ENCODE measurements at places on chromosomes 6 and 20.

GRCh38 chr20:17617212-17617867 is 47.5 kb downstream of the DSTN start:
- H3K4me3 ChIP-seq = no peak overlapping the region
- H3K36me3 ChIP-seq = no peaks in the 10 kb centered on the region
- H3K4me1 ChIP-seq = peaks cover 9% of the 10 kb centered on the region
- H3K27me3 ChIP-seq = no peaks in the 10 kb centered on the region
- peak; percentile 51 for DNase-seq

- peak; percentile 48 for DNase-seq
- H3K27me3 ChIP-seq = peaks cover 11% of the 10 kb centered on the region
- H3K4me3 ChIP-seq = peak overlapping the region; percentile 21
- H3K27ac ChIP-seq = no peak overlapping the region
- H3K36me3 ChIP-seq = no peaks in the 10 kb centered on the region
- H3K4me1 ChIP-seq = peaks cover 11% of the 10 kb centered on the region
Measured at GRCh38 chr6:41371992-41372831, 36.8 kb downstream of the NCR2 start.

DNA sequence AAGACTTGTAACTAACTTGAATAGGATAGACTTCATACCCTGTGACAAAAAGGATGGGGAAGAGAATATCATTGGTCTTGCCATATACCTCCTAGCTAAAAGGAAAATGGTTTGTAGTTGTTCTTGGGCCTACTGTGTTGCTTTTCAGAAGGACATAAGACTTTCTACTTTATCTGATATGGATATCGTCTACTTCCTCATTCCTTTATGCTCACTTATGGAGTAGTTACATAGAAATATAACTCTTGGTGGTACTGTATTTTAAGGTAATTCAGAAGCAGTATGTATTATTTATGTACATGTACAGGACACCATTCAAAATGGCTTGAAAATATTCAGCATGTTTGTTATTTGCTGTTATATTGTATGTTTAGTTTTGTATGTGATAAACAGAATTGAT is 8.0 kb downstream of the FAM217B start:
- no peak for DNase-seq
- H3K36me3 ChIP-seq = no peaks in the 10 kb centered on the region
- no peak overlapping the region for H3K27ac ChIP-seq
- H3K27me3 ChIP-seq = no peaks in the 10 kb centered on the region

DNA sequence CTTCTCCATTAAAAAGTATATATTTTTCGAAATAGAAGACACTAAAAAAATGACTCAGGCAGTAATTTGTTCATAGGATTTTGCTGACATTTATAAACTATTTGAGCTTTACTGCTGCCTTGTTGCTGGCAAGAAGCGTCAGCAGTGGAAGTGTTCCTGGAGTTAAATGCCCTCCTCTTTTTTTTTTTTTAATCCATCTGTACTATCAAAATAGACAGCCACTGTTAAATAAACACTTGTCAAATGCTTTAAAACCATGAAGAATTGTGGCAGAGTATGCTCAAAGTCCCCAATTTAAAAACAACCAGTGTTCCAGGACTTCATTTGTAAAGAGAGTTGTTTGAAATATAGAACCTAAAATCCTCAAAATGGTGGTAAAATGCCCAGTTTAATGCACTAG is 253.8 kb downstream of the NKAIN2 start:
- H3K27me3 ChIP-seq = no peaks in the 10 kb centered on the region
- no peaks in the 10 kb centered on the region for H3K4me1 ChIP-seq
- H3K36me3 ChIP-seq = no peaks in the 10 kb centered on the region
- H3K27ac ChIP-seq = no peak overlapping the region

DNA sequence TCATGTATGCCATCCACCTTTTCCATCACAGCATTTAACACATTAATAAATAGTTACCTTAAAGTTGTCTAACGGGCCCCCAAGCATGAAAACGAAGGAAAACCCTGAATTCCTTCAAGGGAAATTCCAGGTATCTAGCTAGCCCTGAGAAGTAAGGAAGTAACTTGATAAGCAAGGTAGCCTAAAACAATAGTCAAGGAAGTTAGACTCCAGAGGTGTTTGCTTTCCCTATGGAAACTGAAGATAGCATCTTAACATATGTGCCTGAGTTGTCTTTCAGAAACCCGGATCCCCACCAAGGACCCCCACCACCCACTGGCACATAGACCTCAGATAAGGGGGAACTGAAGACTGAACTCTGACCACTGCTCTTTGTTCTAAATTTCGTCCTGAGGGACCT is 127.4 kb downstream of the TBXT start:
- H3K4me3 ChIP-seq = no peak overlapping the region
- no peaks in the 10 kb centered on the region for H3K36me3 ChIP-seq
- no peak for DNase-seq
- H3K27ac ChIP-seq = no peak overlapping the region
- no peaks in the 10 kb centered on the region for H3K27me3 ChIP-seq

DNA sequence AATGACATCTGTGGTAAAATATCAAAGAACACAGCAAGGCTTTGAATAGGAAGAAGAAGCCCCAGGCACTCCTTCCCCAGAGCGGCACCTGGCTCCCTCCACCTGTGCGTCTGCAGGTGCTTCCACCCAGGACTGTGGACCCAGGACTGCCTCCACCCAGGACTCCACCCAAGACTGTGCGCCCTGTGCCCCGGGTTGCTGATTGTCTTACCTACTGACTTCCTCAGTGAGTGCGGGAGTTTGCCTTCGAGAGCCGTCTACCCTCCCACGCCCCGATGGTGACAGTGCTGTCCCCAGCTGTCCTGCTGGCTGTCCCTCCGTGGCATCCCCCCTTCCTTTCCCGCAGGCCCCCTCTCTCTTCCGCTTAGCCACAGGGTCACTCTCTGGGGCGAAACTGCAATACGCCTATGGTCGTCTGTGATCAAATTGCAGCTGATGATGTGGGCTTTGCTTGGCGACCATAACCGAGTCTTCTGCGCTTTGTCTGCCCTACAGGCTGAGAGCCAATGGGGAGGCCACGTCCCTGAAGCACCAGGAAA is 52.1 kb downstream of the IRF4 start:
- H3K4me3 ChIP-seq = no peak overlapping the region
- no peaks in the 10 kb centered on the region for H3K4me1 ChIP-seq
- H3K27me3 ChIP-seq = no peaks in the 10 kb centered on the region
- no peak for DNase-seq

GRCh38 chr20:36152261-36152660 is 2.3 kb upstream of the EPB41L1 start:
- no peak overlapping the region for H3K4me3 ChIP-seq
- no peaks in the 10 kb centered on the region for H3K27me3 ChIP-seq
- no peak overlapping the region for H3K27ac ChIP-seq
- peaks cover 10% of the 10 kb centered on the region for H3K4me1 ChIP-seq
- no peaks in the 10 kb centered on the region for H3K36me3 ChIP-seq

DNA sequence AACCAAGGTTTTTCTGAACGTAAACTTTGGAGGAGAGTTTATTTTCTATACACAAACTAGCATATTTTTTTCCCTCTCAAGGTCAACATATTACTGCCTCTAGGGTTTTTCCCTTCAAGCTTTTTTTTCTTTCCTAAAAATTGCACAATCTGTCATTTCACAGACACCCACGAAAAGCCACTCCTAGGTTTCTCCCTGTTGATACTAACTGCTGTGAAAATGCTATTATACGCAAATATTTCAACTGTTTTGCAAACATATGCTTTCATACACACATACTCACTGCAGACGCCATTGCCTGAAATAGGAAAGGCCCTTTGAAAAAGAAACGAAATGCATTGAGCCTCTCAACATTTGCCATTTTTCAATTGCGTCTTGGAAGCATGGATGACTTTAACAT is 333.0 kb downstream of the CD83 start:
- no peak for DNase-seq
- H3K36me3 ChIP-seq = no peaks in the 10 kb centered on the region
- no peaks in the 10 kb centered on the region for H3K27me3 ChIP-seq

DNA sequence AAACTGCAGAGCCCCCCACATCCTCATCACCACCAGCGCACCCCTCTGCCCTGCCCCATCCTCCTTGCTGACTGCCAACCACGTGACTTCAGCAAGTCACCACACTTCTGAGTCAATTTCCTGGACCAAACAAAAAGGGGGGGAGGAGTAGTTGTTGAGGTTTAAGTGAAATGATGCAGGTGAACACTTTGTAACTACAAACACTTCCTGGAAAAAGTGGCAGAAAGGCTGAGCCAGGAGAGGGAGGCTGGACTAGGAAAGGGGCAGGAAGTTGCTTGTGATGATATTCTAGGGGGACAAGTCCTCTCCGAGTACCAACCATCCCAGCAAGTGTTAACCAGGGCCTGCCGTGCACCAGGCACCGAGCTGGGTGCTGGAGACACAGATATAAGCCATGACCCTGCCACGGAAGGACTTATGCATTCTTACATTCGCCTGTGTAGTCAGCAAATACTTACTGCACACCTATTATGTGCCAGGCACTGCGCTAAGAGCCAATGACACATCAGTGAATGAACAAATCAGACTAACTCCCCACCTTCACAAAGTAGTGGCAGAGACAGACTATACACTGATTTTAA is 67.3 kb downstream of the PREX1 start:
- H3K27ac ChIP-seq = no peak overlapping the region
- no peak for DNase-seq
- no peaks in the 10 kb centered on the region for H3K27me3 ChIP-seq
- H3K36me3 ChIP-seq = no peaks in the 10 kb centered on the region
- H3K4me1 ChIP-seq = no peaks in the 10 kb centered on the region
- no peak overlapping the region for H3K4me3 ChIP-seq

- H3K36me3 ChIP-seq = no peaks in the 10 kb centered on the region
- peaks cover 22% of the 10 kb centered on the region for H3K4me1 ChIP-seq
- no peak overlapping the region for H3K4me3 ChIP-seq
- H3K27me3 ChIP-seq = no peaks in the 10 kb centered on the region
- no peak overlapping the region for H3K27ac ChIP-seq
Measured at GRCh38 chr6:166624275-166624674, 2.8 kb downstream of the RPS6KA2 start.

GRCh38 chr6:106849676-106850332 is 124.7 kb downstream of the CD24 start:
- H3K4me1 ChIP-seq = no peaks in the 10 kb centered on the region
- no peak overlapping the region for H3K27ac ChIP-seq
- H3K27me3 ChIP-seq = no peaks in the 10 kb centered on the region
- H3K4me3 ChIP-seq = no peak overlapping the region
- H3K36me3 ChIP-seq = no peaks in the 10 kb centered on the region

DNA sequence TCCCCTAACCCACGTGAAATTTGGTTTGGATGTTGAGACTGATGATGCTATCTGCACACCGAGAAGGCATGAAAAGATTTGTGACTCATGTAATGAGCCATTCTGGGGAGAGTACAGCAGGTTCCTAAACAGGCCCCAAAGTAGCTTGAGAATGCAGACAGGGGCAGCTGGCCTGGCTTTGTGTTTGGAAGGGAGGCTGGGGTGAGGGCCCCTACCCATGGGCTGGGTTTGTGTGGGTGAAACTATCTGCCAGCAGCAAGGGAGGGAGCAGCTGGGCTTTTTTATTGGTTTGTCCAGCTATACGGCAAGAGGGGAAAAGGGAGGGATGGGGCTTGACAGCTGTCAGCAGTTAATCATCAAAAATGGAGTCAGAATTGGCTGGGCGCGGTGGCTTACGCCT is 87.0 kb upstream of the RNF24 start:
- H3K4me1 ChIP-seq = no peaks in the 10 kb centered on the region
- DNase-seq = no peak
- H3K36me3 ChIP-seq = no peaks in the 10 kb centered on the region
- no peak overlapping the region for H3K27ac ChIP-seq

- no peaks in the 10 kb centered on the region for H3K27me3 ChIP-seq
- no peak overlapping the region for H3K27ac ChIP-seq
- H3K36me3 ChIP-seq = no peaks in the 10 kb centered on the region
- no peak for DNase-seq
Measured at GRCh38 chr6:37013516-37014491, 8.3 kb downstream of the FGD2 start.

GRCh38 chr6:121000381-121000780 is 333.9 kb downstream of the TBC1D32 start:
- no peak for DNase-seq
- no peak overlapping the region for H3K27ac ChIP-seq
- H3K4me3 ChIP-seq = no peak overlapping the region
- no peaks in the 10 kb centered on the region for H3K27me3 ChIP-seq
- no peaks in the 10 kb centered on the region for H3K36me3 ChIP-seq
- H3K4me1 ChIP-seq = no peaks in the 10 kb centered on the region

- no peak for DNase-seq
- no peaks in the 10 kb centered on the region for H3K27me3 ChIP-seq
- peaks cover 6% of the 10 kb centered on the region for H3K4me1 ChIP-seq
- H3K27ac ChIP-seq = peak overlapping the region; percentile 5
- H3K36me3 ChIP-seq = no peaks in the 10 kb centered on the region
- peak overlapping the region; percentile 61 for H3K4me3 ChIP-seq
Measured at GRCh38 chr6:151806757-151807512, 547 bp upstream of the ESR1 start.

- H3K27ac ChIP-seq = no peak overlapping the region
- no peak overlapping the region for H3K4me3 ChIP-seq
- peaks cover 3% of the 10 kb centered on the region for H3K4me1 ChIP-seq
- no peak for DNase-seq
Measured at GRCh38 chr20:58224097-58224496, 4.4 kb downstream of the ANKRD60 start.

DNA sequence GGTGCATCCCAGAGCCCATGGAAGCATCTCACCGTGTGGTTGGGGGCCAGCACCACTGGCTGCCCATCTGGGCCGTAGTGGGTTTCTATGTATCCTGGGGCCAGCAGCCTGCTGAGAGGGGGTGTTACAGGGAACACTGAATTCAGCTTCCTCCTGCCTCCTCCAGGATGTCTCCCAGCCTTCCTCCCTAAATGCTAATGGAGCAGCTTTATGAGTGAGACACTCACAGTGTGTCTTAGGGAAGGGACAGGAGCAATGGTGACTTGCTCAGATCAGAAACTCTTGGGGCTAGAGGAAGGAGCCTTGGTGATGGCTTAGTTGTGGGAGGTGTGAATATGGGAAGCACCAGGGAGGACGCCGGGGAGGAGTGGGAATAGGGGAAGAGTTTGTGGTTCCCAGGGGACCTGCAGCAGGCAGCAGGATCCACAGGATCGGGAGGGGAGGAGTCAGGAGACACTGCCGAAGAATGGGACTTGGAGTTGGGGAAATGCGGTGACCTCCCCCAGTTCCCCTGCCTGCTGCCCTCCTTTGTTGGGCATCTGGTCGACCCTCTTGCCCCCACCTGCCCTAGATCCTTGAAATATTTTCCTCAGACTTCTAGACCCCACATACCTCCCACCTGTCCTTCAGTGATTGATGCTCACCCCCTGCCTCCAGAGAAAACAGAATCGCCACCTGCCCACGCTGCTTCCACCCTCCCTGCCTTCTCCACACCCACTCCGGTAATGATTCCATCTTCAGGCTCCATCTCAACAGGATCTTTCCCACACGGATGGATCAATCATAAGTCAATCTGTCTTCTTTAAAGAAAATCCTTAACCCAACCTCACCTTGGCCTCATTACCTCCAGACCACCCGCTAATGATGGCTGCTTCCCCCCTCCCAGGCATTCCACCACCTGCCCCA is 6.6 kb downstream of the ADAM33 start:
- H3K36me3 ChIP-seq = no peaks in the 10 kb centered on the region
- no peaks in the 10 kb centered on the region for H3K27me3 ChIP-seq
- H3K27ac ChIP-seq = no peak overlapping the region
- H3K4me3 ChIP-seq = no peak overlapping the region
- H3K4me1 ChIP-seq = no peaks in the 10 kb centered on the region

- no peak for DNase-seq
- H3K4me1 ChIP-seq = peaks cover 2% of the 10 kb centered on the region
- H3K4me3 ChIP-seq = no peak overlapping the region
- no peaks in the 10 kb centered on the region for H3K27me3 ChIP-seq
- no peaks in the 10 kb centered on the region for H3K36me3 ChIP-seq
Measured at GRCh38 chr6:10883312-10884244, 1.7 kb upstream of the GCM2 start.
